ENCODE measurements at places on chromosomes 1 and 21. TPM values are rescaled to one million over a fixed set of nuclear protein-coding genes. Genes with fewer than 3 reads are reported as not detected.

ATP1A4 gene
- 0.40 TPM for total RNA-seq

ZBTB37 gene
- total RNA-seq, result 6.9 TPM

DNA sequence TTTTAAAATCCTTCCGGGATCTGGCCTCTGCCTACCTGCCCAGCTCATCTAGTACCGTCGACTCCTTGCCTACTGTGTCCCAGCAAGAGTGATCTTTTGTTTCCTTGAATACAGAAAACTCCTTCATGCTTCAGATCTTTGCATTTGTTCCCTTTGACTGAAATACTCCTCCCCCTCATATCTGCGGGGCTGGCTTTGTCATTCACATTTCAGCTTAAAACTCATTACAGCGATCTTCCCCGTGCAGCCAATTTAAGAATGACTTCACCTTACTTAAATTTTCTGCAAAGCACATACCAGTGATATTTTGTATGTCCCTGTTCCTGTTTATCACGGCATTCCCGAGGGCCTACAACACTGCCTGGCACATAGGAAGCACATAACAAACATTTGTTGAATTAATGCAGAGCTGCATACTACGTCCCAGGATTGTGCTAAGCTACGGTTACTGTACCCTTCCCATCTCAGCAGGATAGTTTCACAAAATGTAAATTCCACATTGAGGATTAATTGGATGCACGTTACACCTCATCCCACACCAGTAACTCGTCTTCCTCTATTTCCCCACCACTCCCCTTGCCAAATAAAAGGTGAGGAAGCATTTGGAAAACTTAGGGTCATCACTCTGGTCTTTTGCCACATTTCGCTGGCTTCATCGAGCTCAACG is 837 bp upstream of the DESI2 start:
- DNase-seq, result no peak

GRCh38 chr21:24375201-24375600 is 1232.1 kb downstream of the MRPL39 start:
- no peak for DNase-seq

- no peak for DNase-seq
These were observed 88.9 kb downstream of the COL24A1 start for GRCh38 chr1:86067626-86068025.

- no peak for DNase-seq
These were observed 285.2 kb upstream of the NEGR1 start for GRCh38 chr1:72567521-72567920.

DNA sequence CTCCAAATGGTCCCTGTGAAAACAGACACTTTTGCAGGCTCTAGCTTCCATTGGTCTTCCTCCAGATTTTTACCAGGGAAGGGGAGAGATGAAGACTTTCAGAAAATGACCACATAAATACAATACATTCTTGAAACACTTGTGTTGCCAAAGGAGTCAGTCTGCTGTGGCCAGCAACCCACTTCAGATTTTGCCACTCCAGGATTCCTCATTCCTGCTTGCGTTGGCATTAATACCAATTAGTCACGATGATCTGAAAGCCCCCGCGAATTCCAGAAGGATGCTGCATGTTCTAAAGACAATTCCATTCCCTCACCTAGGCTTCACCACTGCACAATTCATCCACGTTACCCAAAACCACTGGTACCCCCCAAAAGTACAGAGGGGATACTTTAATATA is 7.9 kb upstream of the BACE2 start:
- DNase-seq, result no peak
